ENCODE measurements at places on chromosomes 5 and 9. TPM values are rescaled to one million over a fixed set of nuclear protein-coding genes. Genes with fewer than 3 reads are reported as not detected.
A peak's percentile ranks its signal among the peaks of the same experiment; 100 is the strongest.

DNA sequence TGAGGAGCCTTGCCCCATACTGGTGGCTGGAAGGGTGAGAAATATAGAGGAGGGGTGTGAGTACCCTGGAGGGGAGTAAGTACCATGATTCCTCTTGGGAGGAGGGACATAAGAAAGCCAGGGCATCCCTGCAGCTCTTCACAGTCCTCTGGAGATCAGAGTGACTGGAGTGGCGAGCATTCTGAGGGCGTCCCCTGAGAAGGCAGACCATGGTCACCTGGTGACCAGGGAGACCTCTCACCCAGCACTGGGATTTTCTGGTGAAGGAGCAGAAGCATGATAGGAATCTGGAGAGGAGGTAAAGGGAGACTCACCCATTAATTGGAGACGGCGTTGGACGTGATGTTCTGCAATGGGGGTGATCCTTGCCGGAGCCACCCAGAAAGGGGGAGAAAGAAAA, 27.7 kb upstream of the GPX3 start:
- peaks cover 30% of the 10 kb centered on the region for H3K4me1 ChIP-seq
- DNase-seq = no peak
- H3K27me3 ChIP-seq = no peaks in the 10 kb centered on the region
- no peak overlapping the region for H3K4me3 ChIP-seq
- H3K27ac ChIP-seq = no peak overlapping the region

DNA sequence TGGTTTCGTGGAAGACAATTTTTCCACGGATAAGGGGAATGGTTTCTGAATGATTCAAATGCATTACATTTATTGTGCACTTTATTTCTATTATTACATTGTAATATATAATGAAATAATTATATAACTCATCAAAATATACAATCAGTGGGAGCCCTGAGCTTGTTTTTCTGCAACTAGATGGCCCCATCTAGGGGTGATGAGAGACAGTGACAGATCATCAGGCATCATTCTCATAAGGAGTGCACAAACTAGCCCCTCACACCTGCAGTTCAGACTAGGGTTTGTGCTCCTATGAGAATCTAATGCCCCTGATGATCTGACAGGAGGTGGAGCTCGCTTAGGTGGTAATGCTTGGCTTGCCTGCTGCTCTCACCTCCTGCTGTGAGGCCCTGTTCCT, 6.4 kb downstream of the ISCA1 start:
- H3K4me3 ChIP-seq = no peak overlapping the region
- DNase-seq = no peak
- no peak overlapping the region for H3K27ac ChIP-seq
- peaks cover 37% of the 10 kb centered on the region for H3K4me1 ChIP-seq
- H3K36me3 ChIP-seq = peaks cover 31% of the 10 kb centered on the region
- H3K27me3 ChIP-seq = no peaks in the 10 kb centered on the region

DNA sequence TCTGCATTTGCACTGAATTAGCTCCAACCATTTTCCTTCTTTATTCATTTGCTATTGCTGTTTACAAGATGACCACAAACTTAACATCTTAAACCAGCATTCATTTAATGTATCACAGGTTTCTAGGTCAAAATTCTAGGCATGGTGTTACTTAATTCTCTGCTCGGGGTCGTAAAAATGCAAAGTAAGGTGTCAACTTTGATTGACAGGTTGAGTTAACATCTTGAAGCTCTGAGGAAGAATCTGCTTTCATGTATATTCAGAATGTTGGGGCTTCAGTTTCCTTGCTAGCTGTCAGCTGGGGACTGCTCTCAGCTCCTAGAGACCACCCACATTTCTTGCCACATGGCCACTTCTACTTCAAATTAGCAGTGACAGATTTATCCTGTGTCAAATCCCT, 348.7 kb upstream of the GRIN3A start:
- H3K27me3 ChIP-seq = no peaks in the 10 kb centered on the region
- no peak overlapping the region for H3K27ac ChIP-seq

DNA sequence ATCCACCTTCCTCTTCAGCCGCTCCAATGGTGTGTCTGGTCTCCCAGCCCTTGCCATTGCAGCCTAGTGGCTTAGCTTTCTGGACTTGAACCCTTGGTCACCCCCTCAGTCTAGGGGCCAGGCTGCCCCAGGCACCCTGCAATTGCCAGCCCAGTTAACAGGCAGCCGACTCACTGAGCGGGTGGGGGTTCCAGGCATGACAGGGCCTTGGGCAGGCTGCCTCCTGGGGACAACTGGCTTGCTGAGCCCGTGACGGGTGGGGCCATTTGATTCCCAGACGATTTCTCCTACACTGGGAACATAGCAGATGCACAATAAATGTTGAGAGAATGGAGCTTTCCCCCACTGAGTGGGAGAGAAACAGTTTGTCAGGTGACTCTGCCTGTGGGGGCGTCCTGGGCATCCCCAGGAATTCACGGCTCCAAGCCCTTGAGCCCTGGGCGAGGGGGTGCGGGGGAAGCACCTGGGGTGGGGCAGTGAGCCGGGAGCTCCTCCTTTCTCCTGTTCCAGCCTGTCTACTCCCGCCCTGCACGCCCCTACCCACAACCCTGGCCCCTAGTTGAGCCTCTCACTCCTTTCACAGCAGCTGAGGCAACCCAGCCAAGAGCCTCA, 12.6 kb upstream of the AQP7 start:
- H3K4me3 ChIP-seq = peak overlapping the region; percentile 42
- peaks cover 3% of the 10 kb centered on the region for H3K27me3 ChIP-seq
- H3K27ac ChIP-seq = no peak overlapping the region
- peaks cover 56% of the 10 kb centered on the region for H3K4me1 ChIP-seq
- no peaks in the 10 kb centered on the region for H3K36me3 ChIP-seq

The ZNF354B gene
- total RNA-seq = 10.3 TPM

The OR4F3 gene
- total RNA-seq = 0.42 TPM

The SVEP1 gene
- not detected for total RNA-seq

- peaks cover 12% of the 10 kb centered on the region for H3K4me1 ChIP-seq
- H3K27me3 ChIP-seq = no peaks in the 10 kb centered on the region
- DNase-seq = no peak
- H3K4me3 ChIP-seq = no peak overlapping the region
These were observed 3.6 kb downstream of the ZFP2 start for GRCh38 chr5:178899289-178899688.

The PCDHGA9 gene
- not detected for total RNA-seq

The ORM1 gene
- total RNA-seq = 699 TPM

DNA sequence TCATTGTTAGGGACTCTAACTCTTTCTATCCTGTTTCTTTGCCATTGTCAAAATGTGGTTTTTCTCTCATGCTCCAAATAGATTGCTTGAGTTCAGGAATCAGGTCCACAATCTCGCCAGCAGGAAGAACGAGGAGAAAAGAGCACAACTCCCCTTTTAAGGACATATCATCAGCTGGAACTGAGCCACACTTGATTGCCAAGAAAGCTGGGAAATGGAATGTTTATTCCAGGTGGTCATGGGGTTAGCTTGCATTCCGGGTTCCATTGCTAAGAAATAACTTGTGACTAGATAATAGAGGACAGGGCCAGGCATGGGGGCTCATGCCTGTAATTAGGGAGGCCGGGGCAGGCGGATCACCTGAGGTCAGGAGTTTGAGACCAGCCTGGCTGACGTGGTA, 32.4 kb upstream of the C9orf57 start:
- H3K27ac ChIP-seq = no peak overlapping the region
- no peaks in the 10 kb centered on the region for H3K27me3 ChIP-seq
- no peak for DNase-seq
- no peaks in the 10 kb centered on the region for H3K36me3 ChIP-seq
- H3K4me1 ChIP-seq = no peaks in the 10 kb centered on the region

DNA sequence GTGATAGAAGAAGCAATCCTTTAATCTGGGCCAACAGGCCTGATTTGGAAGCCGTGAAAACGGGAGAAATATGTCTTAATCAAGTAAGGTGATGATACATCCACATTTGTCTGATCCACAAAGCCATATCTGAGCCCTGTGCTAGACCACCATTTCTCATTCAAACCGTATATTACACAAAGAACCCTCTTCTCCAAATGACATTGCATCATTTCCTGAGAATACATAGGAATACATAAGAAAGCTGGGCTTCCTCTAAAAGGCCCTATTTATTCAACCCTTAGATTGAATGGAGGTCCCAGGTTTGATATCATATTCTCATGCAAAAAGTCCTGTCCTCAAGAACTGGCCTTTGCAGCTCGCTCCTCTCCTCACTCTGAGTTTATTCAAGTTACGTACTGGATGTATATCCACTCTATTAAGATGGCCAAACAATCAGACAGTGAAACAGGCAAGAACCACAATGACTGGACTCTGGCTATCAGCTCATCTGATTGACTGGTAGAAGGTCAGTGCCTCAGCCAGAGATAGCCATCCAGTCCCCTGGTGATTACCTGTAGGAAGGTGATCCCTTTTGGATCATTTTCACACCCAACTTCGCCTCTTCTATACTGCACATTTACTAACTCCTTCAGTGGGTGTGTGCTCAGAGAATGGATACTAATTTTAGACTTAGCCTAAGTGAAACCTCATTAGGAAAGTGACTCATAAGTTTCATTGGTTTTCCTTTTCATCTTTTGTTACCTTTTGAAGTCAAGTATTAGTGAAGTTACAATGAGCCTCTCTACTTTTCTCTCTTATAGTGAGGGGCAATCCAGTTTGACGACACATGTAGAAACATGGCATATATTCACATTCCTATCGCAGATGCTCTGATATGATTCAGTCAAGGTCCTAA, 167.6 kb upstream of the WWC1 start:
- DNase-seq = no peak
- H3K27ac ChIP-seq = no peak overlapping the region
- H3K4me1 ChIP-seq = no peaks in the 10 kb centered on the region
- H3K27me3 ChIP-seq = peaks cover 6% of the 10 kb centered on the region
- H3K4me3 ChIP-seq = no peak overlapping the region

The KLF9 gene
- total RNA-seq = 7.2 TPM

GRCh38 chr9:137982200-137982599, 104.6 kb downstream of the CACNA1B start:
- H3K4me3 ChIP-seq = no peak overlapping the region
- no peaks in the 10 kb centered on the region for H3K36me3 ChIP-seq
- H3K27ac ChIP-seq = no peak overlapping the region

GRCh38 chr5:94903726-94904125, 285.3 kb downstream of the SLF1 start:
- no peaks in the 10 kb centered on the region for H3K27me3 ChIP-seq
- no peak for DNase-seq
- H3K4me1 ChIP-seq = no peaks in the 10 kb centered on the region
- no peak overlapping the region for H3K27ac ChIP-seq

- no peak overlapping the region for H3K4me3 ChIP-seq
- peaks cover 10% of the 10 kb centered on the region for H3K27me3 ChIP-seq
- H3K27ac ChIP-seq = no peak overlapping the region
- DNase-seq = no peak
- no peaks in the 10 kb centered on the region for H3K4me1 ChIP-seq
- no peaks in the 10 kb centered on the region for H3K36me3 ChIP-seq
These were observed 204.5 kb downstream of the RGS3 start for GRCh38 chr9:113668061-113668460.

The UNC13B gene
- total RNA-seq = 18.3 TPM

DNA sequence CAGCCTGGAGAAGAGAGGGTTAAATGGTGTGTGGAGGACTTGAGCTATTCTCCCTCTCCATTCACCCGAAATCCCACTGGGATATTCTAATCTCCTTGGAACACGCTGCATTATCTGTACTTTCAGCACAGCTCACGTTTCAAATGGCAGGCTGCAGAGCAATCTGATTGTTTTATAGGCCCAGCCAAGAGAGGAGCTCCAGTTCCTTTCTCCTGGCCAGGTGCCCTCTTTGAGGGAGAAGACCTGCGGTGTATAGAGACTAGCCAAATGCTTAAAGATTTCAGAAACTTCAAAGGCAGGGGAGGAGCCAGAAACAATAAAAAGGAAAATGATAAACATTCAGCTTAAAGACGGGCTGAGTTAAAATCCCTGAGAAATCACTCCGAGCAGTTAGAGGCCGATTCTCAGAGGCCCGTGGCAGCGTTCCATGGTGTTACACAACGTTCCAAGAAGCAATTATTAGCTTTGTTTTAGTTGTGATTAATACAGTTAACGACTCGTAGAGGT, 564.0 kb upstream of the KLF4 start:
- H3K36me3 ChIP-seq = no peaks in the 10 kb centered on the region
- no peak overlapping the region for H3K4me3 ChIP-seq
- no peaks in the 10 kb centered on the region for H3K4me1 ChIP-seq
- H3K27ac ChIP-seq = no peak overlapping the region
- no peak for DNase-seq
- no peaks in the 10 kb centered on the region for H3K27me3 ChIP-seq

GRCh38 chr5:96595300-96596090, 66.7 kb upstream of the CAST start:
- H3K4me1 ChIP-seq = no peaks in the 10 kb centered on the region
- H3K36me3 ChIP-seq = no peaks in the 10 kb centered on the region
- peak; percentile 10 for DNase-seq
- H3K27me3 ChIP-seq = no peaks in the 10 kb centered on the region
- no peak overlapping the region for H3K27ac ChIP-seq

- no peak overlapping the region for H3K27ac ChIP-seq
- no peak for DNase-seq
- no peak overlapping the region for H3K4me3 ChIP-seq
- H3K4me1 ChIP-seq = no peaks in the 10 kb centered on the region
- no peaks in the 10 kb centered on the region for H3K36me3 ChIP-seq
- no peaks in the 10 kb centered on the region for H3K27me3 ChIP-seq
These were observed 186.8 kb downstream of the HCN1 start for GRCh38 chr5:45509371-45509770.

DNA sequence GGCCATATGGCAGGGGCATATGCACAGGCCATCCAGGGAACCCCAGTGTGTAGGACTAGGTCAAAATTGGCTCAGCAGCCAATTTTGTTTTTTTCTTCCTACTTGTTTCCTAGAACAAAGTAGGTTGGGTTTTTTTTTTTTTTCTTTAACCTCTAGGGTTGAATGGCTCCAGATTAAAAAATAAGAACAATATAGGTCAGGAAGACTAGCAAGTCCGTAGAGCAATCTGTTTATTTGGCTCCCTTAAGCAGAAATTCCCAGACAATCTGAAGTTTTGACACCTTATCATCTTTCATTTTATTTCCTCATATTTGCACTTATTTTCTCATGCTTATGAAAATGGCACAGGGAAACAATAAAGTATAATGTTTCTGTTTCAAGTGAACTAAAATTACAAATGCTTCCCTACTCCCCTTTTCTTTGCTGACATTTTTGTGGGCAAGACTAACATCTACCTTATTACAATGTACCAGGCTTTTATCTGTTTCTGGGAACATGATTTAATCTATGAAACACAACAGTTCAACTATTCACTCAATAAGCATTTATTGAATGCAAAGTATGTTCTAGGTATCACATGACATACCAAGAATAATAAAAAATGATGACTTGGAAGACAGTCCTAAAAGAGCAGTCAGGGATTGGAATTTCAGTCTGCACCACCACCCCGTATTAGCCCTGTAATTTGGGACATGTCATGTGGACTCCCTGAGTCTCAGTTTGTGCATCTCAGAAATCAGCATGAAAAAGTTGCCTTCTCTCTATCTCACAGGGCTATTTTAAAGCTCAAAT, 30.5 kb downstream of the TLR4 start:
- no peak overlapping the region for H3K27ac ChIP-seq
- H3K27me3 ChIP-seq = no peaks in the 10 kb centered on the region
- no peaks in the 10 kb centered on the region for H3K4me1 ChIP-seq
- no peak for DNase-seq
